Stimulated activated CD4-positive, alpha-beta T cell treated with anti-CD3 and anti-CD28 coated beads, Interleukin-4, amount 100 ng/mL, for 1 hour (primary cell): ENCODE measurements at places on chromosomes 11 and 22.

- no peak for DNase-seq
Measured at GRCh38 chr22:33639588-33640254, 280.6 kb downstream of the LARGE1 start.

- no peak for DNase-seq
Measured at GRCh38 chr22:19146215-19146968, 1.9 kb upstream of the ESS2 start.

DNA sequence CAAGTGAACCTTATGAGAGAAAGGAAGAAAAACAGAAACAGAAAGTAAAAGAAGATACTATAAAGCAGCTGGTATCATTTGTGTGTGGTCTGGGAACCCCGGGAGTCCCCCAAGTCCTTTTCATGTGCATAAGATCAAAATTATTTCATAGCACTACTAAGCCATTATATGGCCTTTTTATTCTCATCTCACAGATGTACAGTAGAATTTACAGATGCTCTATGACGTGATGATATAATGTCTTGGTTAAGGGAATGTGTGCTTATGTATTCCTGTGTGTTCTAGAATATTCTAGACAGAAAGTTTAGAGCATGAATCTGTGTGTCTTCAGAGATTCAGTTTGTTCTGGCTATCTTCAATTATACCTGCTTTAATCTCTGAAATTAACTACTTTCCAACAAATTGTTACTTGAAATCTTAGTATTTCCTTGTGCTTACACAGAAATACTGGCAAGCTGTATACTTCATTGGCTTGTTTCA is 8.6 kb upstream of the TPP1 start:
- DNase-seq: peak; percentile 23

DNA sequence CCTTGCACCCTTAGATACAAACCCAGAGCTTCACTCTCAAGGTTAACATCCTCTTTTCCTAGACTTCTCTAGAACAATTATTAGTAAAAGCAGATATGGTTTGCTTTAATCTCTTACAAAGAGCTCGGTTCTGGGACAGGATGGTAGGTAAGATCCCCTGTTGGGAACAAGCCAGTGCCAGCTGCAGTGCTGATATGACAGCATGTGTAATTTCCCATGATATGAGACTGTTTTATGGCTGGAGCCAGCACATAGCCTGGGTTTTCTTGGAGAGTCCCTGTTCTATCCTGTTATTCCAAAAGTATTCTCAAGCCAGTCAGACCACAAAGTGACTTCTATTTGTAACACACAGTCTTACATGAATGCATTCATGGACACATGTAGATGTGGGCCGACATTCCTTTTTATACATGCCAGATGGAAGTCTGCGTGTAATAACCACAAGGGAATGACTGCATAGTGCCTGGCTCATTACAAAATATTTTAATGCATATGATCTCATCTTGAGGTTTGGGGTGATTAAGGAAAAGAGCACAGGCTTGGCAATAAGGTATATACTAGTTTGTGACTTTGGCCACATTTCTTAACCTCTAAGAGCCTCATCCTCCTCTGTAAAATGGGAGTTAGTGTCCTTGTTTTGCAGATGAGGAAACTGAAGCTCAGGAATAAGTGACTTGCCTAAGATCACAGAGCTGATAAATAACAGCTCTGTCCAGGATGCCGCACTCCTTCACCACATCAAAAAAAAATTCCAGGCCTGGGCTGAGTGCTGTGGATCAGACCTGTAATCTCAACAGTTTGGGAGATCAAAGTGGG is 21.8 kb downstream of the CLMP start:
- no peak for DNase-seq

GRCh38 chr11:110508786-110509185 is 79.0 kb downstream of the FDX1 start:
- DNase-seq: no peak

- DNase-seq: peak; percentile 55
Measured at GRCh38 chr22:37079668-37080171, 28.2 kb downstream of the KCTD17 start.

DNA sequence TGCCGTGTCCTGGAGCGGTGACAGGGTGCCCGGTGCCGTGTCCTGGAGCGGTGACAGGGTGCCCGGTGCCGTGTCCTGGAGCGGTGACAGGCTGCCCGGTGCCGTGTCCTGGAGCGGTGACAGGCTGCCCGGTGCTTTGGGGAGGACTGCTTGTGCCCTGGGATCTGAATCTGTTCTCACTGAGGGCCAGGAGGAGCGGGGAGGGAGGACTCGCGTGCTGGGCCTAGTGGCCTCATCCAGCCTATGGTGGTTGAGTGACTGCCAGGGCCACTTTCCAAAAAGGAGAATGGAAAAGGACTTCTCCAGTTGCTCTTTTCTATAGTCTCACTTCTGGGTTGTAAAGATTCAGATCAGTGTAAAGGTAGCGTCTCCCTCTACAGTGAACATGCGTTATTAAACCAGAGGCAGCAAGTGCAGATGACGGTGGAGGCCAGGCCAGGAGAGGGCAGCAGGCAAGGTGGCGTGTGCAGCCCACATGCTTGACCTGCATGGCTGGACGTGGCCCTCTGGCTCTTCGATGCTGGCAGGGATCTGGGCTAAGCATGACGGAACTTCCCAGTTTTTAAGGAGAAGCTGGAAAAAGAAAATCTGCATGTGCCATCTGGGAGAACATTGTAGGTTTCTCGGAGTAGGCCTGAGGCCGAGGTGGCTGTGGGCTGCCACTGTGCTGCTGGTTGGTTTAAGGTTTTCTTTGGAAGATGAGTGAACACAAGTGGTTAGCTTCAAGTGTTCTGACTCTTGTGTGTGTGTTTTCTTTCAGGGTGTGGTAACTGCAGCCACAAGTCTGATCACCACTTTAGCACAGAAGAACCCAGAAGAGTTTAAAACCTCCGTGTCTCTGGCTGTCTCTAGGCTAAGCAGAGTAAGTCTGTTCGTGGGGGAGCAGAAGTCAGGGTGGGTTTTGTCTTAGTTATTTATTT is 55.0 kb downstream of the AP2A2 start:
- no peak for DNase-seq
